ENCODE measurements at places on chromosomes 2 and 18. TPM values are rescaled to one million over a fixed set of nuclear protein-coding genes. Genes with fewer than 3 reads are reported as not detected.

The PLA2R1 gene
- total RNA-seq: not detected

The RAPGEF4 gene
- total RNA-seq: 0.26 TPM

The ASPRV1 gene
- total RNA-seq: 1.2 TPM

The BMP10 gene
- not detected for total RNA-seq

The PROKR1 gene
- not detected for total RNA-seq

GRCh38 chr18:79965119-79965902, 868 bp downstream of the HSBP1L1 start:
- H3K27ac ChIP-seq: peak overlapping the region; percentile 62
- no peak for DNase-seq
- H3K36me3 ChIP-seq: peaks cover 3% of the 10 kb centered on the region
- peaks cover 10% of the 10 kb centered on the region for H3K4me1 ChIP-seq
- no peaks in the 10 kb centered on the region for H3K27me3 ChIP-seq

GRCh38 chr2:206531996-206532543, 88.7 kb downstream of the ADAM23 start:
- peaks cover 17% of the 10 kb centered on the region for H3K4me1 ChIP-seq
- no peak overlapping the region for H3K4me3 ChIP-seq
- no peaks in the 10 kb centered on the region for H3K27me3 ChIP-seq
- H3K36me3 ChIP-seq: no peaks in the 10 kb centered on the region
- DNase-seq: no peak
- no peak overlapping the region for H3K27ac ChIP-seq

GRCh38 chr2:191018048-191018447, 4.1 kb upstream of the STAT1 start:
- peak overlapping the region; percentile 52 for H3K27ac ChIP-seq
- H3K4me3 ChIP-seq: no peak overlapping the region
- H3K4me1 ChIP-seq: peaks cover 46% of the 10 kb centered on the region

- no peaks in the 10 kb centered on the region for H3K4me1 ChIP-seq
- H3K27ac ChIP-seq: no peak overlapping the region
- no peak for DNase-seq
- H3K4me3 ChIP-seq: no peak overlapping the region
- H3K36me3 ChIP-seq: peaks cover 71% of the 10 kb centered on the region
These were observed 71.1 kb upstream of the TFCP2L1 start for GRCh38 chr2:121356058-121356640.

DNA sequence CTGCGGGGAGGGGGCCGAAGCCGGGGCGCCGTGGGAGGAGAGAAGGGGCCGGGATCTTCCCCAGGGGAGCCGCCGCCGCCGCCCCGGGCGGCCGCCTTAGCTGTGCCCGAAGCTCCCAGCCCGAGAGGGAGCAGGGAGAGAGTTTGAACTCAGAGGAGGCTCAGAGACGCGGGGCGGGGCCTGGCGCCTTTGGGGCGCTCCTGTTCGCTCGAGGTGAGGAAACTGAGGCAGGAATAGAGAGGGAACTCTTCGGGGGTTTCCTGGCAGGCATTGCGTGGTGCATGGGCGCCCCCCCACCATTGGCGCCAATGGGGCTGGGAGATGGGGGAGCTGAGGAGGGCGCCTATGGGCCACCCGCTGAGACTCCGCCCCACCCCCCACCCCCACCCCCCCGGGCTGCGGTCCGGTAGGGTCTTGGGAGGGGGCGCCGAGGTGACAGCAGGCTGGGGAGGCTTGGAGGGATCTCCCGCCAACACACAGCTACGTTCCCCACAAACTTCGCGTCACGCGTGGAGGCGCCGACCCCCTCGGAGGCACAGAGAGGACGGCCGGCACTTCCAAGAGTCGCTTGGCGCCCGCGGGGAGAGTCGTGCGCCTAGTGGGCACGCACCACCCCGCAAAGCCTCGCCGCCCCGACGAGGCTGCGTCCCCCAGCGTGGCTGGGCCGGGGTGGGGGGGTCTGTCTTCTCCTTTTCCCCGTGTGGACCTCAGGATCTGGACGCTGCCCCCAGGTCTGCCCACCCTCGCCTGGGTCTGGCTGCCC, 680 bp downstream of the CTDSP1 start:
- no peak for DNase-seq
- no peaks in the 10 kb centered on the region for H3K27me3 ChIP-seq
- peaks cover 33% of the 10 kb centered on the region for H3K36me3 ChIP-seq
- peak overlapping the region; percentile 73 for H3K27ac ChIP-seq
- H3K4me1 ChIP-seq: peaks cover 19% of the 10 kb centered on the region
- peak overlapping the region; percentile 98 for H3K4me3 ChIP-seq

GRCh38 chr2:217672472-217672871, 330.3 kb downstream of the TNS1 start:
- no peak overlapping the region for H3K4me3 ChIP-seq
- DNase-seq: no peak
- H3K27me3 ChIP-seq: no peaks in the 10 kb centered on the region
- H3K36me3 ChIP-seq: no peaks in the 10 kb centered on the region
- H3K27ac ChIP-seq: no peak overlapping the region

All from T-cell (primary cell).